HTR-8/SVneo (cell line): ENCODE measurements at places on chromosomes 3 and 15.

DNA sequence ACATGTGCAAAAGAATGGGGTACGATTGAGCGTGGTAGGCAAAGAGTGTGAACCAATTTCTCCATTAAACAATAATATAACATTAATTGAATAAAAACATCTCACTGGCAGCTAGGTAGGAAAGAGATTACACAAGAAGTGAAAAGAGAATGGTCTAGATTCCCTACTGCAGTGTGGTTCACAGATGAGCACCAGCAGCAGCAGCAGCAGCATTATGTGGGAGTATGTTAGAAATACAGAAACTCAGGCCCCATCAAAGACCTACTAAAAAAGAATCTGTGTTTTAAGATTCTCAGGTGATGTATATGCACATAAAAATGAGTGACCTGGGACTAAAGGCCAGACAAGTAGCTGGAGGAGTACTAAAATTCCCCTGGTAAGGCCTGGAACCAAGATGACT, 118.2 kb downstream of the ADAM10 start:
- no peak for DNase-seq

GRCh38 chr3:183108001-183108449, 8.7 kb upstream of the MCCC1 start:
- DNase-seq, result no peak

- no peak for DNase-seq
These were observed 52.8 kb upstream of the SLC9A9 start for GRCh38 chr3:143901105-143901504.

DNA sequence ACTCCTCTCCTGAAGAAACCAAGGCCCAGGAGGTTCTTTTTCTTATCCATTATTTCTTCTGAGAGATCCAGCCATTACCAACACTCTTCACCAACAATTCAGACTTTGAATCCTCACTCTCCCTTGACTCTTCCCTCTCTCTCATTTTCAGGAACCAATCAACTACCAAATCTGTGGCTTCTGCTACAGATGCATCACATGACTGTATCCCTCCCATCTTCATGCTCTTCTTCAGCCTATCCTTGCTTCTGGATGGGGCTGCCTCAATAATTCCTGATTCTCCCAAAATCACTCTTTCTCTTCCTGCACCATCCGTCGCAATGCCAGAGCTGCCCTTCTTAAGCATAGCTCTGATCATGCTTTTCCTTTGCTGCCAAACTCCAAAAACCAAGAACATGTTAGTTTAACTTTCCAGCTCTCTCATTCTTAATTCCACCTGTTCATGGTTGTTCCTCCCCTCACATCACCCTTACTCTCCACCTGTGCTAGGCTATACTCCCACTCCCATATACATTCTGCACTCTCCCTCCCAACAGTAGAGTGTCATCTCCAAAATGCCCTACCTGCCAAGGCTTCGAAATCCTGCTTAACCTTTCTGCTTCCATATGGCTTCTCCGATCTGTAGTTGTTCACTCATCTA, 13.5 kb downstream of the PLD1 start:
- no peak for DNase-seq

GRCh38 chr15:36724905-36725304, 145.5 kb downstream of the CDIN1 start:
- DNase-seq, result no peak

DNA sequence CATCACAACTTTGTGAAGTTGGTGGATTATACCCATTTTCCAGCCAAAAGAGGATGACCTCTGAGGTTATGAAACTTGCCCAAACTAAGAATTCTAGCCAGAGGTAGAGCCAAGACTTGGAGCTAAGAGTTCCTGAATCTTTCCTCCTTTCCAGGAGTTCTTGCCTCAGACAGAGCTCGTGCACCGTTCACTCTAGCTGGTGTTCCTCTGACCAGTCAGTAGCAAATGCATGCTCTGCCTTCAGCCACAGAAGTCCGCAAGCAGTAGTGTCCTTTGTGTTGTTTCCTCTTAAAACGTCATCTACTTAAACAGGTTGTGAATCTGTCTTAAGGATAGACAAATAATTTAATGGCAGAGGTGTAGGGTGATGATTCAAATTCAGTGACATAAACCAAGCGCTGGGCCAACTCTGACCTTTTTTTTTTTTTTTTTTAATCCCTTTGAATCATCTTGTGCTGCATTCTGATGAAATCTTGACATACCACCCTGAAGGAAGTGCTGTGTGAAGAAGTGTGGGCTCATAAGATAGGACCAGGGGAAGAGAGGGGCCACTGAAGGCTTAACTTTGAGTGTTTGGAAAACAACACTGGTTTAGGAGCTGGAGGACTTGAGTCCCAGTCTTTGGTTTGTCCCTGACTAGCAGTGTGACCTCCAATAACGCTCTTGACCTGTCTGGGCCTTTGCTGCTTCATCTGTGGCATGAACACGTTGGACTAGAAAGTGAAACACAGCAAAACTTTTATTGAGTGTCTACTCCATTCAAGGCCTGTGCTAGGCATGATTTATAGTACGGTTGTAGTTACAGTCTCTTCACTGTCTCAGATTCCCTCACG, 53.4 kb downstream of the ITPR1 start:
- DNase-seq, result no peak

GRCh38 chr3:118802325-118803095, 232.1 kb downstream of the IGSF11 start:
- no peak for DNase-seq

GRCh38 chr15:53331328-53332190, 427.9 kb downstream of the WDR72 start:
- DNase-seq, result no peak

- no peak for DNase-seq
These were observed 98.6 kb upstream of the IGF1R start for GRCh38 chr15:98549741-98550140.

- DNase-seq, result peak; percentile 63
These were observed 214.3 kb upstream of the FEZF2 start for GRCh38 chr3:62587579-62588031.

GRCh38 chr15:85749261-85750151, 45.2 kb downstream of the KLHL25 start:
- DNase-seq, result no peak

DNA sequence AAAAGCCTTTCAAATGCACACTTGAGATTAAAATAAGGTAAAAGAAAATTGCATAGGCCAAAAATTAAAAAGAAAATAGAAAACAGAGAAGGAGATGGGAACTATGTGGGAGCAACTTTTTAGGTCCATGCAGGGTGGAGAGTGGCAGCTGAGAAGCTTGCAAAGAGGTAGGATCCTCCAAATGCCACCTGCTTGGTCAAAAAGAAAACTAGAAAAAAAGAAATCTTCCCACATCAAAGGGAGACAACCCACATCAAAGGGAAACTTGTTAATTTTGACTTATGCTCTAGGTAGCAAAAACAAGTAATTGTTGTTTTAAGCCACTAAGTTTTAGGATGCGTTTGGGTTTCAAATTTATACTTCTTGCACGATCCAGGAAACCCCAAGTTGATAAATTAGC, 342.9 kb downstream of the IL20RB start:
- no peak for DNase-seq

DNA sequence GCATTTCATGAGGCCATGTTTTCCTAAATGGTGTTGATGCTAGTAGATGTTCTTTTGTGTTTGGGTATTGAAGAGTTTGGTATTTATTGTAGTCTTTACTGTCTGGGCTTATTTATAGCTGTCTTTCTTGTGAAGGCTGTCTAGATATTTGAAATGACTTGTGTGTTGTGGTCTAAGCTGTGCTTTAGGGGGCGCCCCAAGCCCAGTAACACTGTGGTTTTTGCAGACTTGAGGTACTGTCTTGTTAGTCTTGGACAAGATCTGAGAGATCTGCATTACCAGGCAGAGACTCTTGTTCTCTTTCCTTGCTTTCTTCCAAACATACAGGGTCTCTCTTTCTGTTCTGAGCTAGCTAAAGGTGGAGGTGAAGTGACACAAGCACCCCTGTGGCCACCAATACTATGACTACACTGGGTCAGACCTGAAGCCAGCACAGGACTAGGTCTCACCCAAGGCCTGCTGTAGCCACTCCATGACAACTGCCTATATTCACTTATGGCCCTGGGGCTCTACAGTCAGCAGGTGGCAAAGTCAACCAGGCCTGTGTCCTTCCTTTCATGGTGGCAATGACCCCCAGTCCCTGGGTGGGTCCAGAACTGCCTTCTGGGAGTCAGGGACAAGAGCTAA, 152.1 kb upstream of the TBC1D5 start:
- DNase-seq, result no peak

GRCh38 chr15:40940296-40940801, 11.2 kb downstream of the DLL4 start:
- DNase-seq, result no peak

- no peak for DNase-seq
These were observed 21.2 kb downstream of the CRTC3 start for GRCh38 chr15:90550919-90551318.

DNA sequence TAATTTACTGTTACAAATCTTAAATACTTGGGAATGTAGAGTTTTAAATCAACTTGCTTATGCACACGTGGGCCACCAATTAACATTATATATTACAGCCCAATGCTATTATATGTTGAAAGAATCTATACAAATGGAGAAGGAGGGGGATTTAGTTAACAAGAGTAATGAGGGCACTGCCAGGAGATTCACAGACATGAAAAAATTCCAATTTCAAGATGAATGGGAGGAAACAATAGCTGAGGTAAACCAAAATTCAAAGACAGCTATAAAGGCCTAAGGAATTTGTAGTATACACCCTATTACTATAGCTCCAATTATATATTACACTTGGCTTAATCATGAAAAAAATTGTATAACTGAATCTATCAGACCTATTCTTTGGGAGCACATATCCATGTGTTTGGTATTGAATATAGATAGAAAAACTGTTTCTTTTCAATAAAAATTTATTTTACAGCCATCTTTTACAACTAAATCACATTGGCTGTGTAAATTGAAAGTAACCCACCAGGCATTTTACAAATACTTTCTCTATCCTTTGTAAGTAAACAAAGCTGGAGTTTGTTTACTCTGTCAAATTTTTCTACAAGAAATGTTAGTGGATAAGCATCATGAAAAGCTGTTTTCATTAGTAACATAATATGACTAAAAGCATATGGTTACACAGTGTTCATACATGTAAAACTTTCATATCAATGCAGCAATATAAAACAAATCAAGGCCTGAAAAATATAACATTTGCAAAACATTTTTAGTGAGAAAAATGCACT, 1045.8 kb downstream of the ROBO1 start:
- DNase-seq, result no peak

DNA sequence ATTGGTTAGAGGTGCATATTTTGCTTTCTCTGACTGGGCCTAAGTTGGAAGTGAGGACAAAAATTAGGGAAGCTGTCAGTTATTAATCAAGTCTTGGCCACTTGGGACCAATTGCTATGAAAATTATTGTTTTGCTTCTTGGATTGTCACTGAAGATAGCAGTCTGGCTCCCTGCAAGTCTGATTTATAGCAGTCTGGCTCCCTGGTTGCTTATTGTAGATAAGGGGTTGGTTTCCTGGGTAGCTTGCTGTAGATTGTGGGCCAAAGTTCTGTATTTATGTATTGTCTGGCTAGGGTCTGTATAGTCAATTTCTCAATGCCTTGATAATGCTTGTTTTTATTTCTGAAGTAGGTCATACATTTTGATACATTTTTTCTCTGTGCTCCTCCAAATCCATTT, 13.3 kb upstream of the DRD3 start:
- no peak for DNase-seq

DNA sequence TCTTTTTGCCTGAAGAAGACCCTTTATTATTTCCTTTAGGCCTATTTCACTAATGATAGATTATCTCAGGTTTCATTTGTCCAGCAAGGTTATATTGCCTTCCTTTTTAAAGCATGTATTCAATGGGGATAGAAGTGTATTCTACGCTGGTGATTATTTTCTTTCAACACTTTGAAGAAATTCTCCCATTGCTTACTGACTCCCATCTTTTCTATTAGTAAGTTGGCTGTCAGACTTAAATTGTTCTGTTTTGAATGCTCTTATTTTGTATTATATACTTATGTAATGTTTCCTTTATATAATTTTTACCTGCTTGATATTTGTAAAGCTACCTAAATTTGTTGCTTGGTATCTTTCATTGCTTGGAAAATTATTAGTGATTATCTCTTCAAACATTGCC, 445.1 kb upstream of the RASGRP1 start:
- no peak for DNase-seq

DNA sequence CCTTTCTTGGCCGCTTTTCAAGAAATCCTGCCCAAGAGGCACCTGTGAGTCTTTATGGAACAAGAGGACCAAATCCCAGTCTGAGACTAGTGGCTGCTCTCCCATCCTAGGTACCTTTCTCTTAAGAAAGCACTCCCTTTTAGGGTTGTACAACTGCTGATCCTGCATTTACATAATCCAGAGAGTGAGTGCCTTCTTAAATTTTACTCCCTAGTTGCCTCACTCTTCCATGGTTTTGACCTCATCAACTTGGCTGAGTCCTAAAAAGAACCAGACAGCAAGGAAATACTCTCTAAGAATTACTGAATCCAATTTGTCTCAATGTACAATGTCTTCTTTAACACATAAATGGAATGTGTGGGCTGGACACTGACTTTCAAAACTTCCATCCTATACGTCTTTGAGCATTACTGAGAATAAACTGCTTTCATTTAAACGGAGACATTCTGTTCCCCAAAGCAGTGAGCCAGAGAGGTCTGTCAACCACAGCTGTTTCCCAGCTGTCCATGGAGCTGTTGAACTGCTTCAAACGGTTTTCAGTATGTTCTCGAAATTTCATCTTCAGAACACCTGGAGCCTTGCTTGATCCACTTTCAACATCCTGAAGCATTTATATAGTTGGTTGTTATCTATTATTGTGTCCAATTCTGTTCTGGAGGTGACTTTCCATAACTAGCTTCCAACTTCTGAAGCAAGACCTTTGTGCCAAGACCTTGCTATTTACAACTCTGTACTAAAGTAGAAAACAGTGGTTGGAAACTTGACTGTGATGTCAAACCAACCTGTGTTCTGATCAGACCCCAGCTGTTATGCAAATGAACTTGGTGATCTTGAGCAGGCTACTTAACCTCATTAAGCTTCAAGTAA, 179.1 kb downstream of the SLC9A9 start:
- no peak for DNase-seq

DNA sequence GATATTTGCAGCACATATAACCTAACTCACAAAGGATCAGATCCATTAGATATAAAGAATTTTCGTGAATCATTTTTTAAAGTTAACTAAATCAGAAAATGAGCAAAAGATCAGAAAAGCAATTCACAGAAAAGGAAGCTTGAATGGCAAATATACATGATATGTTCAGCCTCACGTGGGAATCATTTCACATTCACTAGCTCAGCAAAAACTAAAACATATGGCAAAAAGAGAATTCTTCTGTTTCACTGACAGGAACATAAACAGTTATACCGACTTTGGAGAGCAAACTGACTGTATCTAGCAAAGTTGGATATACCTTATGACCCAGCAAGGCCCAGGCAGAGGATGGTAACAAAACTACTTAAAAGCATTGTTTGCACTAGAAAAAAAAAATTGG, 34.0 kb upstream of the NR2E3 start:
- no peak for DNase-seq

- no peak for DNase-seq
These were observed 72.4 kb downstream of the VPS13C start for GRCh38 chr15:61987824-61988223.

DNA sequence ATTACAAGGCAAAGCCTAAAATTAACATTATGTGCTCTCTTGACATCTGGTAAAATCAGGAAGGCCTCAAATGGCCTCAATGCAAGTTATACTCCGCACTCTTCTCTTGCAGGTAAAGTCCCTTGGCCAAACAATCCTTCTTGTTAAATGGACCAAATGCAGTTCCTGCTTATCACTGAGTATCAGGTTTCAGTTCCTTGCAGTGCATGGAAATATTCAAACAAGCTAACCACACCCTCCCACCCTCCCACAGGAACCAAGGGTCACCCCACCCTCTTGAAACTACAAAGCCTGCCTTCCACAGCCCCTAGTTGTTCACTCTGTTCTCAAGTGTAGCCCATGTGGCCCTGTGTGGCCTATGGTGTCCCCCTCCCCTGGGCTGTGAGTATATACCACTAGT, 171.9 kb upstream of the CADPS start:
- DNase-seq, result no peak
